Immature natural killer cell (primary cell): ENCODE measurements at places on chromosomes 7 and 10. TPM values are rescaled to one million over a fixed set of nuclear protein-coding genes. Genes with fewer than 3 reads are reported as not detected.
A peak's percentile ranks its signal among the peaks of the same experiment; 100 is the strongest.

Gene CALD1
- polyA plus RNA-seq: 0.06 TPM

Gene ADCY1
- polyA plus RNA-seq: not detected

- peaks cover 7% of the 10 kb centered on the region for H3K27me3 ChIP-seq
- H3K4me1 ChIP-seq: peaks cover 16% of the 10 kb centered on the region
- H3K36me3 ChIP-seq: peaks cover 4% of the 10 kb centered on the region
These were observed 106.8 kb downstream of the GLRX3 start for GRCh38 chr10:130243015-130243414.

GRCh38 chr7:135748770-135749169 is at the start of gene FAM180A:
Gene FAM180A, minus strand, starts transcription at chr7:135748813. Its CDS starts 233 bp downstream, at chr7:135748580.
- peaks cover 16% of the 10 kb centered on the region for H3K27me3 ChIP-seq
- H3K36me3 ChIP-seq: no peaks in the 10 kb centered on the region
- H3K4me3 ChIP-seq: no peak within 1 kb of the TSS
- H3K27ac ChIP-seq: no peak within 1 kb of the TSS
- H3K4me1 ChIP-seq: no peaks in the 10 kb centered on the region

Gene ZNF736
- polyA plus RNA-seq: 1.9 TPM

DNA sequence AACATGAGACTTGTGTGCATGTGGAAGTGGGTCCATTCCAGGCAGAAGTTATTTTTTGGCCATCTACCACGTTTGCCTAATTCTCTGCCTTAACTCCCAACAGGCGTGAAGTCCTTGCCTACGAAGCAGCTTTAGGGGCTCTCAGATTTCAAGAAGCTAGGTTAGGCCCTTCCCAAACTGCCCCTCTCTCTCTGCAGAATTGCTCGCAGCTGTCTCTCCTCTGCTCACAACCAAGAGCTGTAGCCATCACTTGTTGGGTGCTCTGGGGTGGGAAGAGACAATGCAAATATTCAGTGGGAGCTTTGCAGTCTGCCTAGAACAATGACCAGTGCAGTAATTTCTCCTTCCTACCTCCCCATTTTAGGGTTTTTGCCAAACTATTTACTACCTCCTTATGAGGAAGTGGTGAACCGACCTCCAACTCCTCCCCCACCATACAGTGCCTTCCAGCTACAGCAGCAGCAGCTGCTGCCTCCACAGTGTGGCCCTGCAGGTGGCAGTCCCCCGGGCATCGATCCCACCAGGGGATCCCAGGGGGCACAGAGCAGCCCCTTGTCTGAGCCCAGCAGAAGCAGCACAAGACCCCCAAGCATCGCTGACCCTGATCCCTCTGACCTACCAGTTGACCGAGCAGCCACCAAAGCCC is 24.9 kb downstream of the CYP17A1 start:
- H3K4me1 ChIP-seq: peaks cover 46% of the 10 kb centered on the region
- DNase-seq: peak; percentile 35
- peak overlapping the region; percentile 75 for H3K27ac ChIP-seq
- H3K36me3 ChIP-seq: peaks cover 31% of the 10 kb centered on the region

DNA sequence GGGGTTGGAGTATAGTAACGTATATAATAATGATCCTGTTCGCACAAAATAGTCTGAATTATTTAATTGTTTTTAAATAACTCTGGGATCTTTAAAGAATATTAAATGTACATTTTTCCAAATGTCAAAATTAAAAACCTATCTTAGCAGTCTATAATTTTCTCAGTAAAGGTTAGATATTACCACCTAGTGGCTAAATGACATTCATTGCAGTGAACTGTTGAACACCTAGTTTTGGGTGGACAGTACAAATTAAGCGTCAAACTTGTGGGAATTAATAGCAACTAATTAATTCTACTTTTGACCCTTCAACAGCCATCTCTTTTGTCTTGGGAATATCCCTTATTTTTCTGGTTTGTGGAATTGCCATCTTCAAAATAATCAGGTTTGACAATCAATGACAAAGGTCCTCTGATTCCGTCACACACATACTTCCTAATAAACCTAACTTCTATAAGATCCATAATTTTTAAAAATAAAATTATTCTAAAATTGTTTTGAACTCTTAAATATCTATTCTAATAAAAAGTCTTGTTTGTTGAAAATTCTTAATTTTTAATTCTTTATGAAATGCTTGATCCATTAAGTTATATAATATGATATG is 165.7 kb downstream of the SEMA3D start:
- H3K27me3 ChIP-seq: no peaks in the 10 kb centered on the region
- no peaks in the 10 kb centered on the region for H3K36me3 ChIP-seq
- no peaks in the 10 kb centered on the region for H3K4me1 ChIP-seq
- no peak overlapping the region for H3K27ac ChIP-seq
- H3K4me3 ChIP-seq: no peak overlapping the region
- DNase-seq: no peak

DNA sequence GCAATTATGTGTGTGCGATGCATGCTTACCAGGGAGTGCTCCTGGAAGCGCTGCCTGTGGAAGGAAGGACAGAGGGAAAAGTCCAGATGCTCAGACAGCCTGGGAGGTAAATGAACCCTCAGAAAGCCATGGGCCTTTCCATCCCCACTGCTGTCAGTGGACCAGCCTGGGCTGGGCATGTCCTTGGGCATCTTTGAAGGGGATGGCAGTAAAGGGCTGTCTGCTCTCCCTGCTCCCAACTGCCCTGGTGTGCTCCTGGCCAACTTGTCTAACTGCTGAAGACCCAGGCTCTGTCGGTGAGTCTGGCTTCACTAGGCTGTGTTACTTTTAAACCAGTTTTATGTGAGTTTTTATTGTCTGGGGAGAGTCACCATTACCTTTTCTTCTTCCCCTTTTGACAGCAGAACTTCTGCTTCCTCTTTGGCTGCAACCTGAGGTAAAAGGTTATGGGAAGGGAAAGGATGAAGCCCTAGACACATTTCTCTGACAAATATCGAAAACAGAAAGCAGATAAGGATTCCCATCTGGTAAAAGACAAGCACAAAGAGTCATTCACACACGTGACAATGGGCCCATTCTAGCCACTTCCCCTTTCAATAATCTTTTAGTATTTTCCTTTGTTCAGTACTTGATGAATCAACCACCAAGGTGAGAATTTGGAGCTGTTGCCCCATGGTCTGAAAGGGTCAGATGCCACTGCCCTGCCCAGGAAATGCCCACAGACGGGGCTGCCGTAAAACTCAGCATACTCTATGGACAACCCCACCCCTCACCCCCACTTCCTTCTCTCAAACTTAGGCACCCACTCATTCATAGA is 27.6 kb upstream of the PIK3AP1 start:
- peak overlapping the region; percentile 83 for H3K27ac ChIP-seq
- peak; percentile 6 for DNase-seq
- peaks cover 2% of the 10 kb centered on the region for H3K27me3 ChIP-seq
- peaks cover 16% of the 10 kb centered on the region for H3K4me1 ChIP-seq

DNA sequence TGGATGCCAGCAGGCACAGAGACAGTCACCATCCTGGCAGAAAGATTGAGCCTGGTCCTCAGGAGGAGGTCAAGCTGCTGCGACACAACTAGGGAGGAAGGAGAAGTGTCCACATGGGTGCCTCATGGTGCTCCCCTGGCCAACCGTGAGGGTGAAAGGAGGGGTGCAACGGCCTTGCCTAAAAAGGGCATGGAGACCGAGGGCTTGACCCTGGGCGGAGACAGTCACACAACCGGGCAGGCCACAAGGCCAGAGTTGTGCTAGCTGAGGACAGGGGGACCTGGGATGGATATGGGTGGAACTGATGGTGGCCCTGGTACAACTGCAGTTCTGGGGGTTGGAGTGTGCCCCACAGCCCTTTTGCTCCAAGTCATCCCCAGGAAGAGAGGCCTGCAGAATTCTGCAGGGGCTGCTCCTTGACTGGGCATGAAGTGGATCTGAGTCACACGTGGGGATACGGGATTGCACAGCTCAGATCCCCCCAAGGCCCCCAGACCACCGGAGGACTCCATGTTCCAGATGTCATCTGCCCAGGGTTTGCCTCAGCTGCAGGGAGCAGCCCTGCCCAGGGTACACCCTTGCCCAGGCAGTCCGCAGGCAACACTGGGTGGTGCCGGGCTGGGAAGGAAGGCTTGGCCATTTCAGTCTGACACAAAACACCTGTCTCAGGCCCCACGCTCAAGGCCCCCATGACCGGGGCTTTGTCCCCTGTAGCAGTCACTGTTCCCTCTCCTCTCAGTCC is 602.3 kb upstream of the MGMT start:
- no peaks in the 10 kb centered on the region for H3K36me3 ChIP-seq
- H3K4me1 ChIP-seq: no peaks in the 10 kb centered on the region
- no peak overlapping the region for H3K4me3 ChIP-seq
- no peak for DNase-seq

GRCh38 chr10:17648243-17649035 is 4.5 kb downstream of the STAM start:
- peaks cover 11% of the 10 kb centered on the region for H3K27me3 ChIP-seq
- peak; percentile 85 for DNase-seq
- peak overlapping the region; percentile 85 for H3K27ac ChIP-seq

DNA sequence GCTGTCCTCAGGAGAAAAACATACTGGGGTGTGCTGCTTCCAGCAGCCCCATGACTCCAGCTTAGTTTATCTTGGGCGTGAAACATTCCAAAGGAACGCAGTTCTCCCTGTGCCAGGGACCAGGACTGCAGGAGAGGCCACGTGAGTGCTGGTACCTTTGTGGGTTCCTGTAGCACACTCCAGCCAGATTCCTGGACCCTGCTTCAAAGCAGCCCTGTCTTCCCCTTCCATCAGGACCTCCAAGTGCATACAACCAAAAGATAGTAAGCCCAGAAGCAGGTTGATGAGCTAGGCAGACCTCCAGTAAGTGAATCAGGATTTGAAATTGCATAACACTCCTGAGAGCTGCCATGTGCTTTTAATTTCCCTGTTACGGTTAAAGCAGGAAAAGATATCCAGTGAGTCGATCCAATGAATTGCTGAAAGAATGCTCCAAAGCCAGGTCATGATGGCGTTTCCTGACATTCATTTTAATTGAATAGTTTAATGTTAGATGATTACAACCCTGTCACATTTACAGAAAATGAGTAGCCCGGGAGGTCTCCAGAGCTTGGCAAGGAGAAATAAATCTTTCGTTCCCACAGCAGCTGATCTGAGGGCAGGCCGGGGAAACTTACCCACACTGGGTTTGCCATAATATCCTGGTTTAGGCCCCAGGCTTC is 38.9 kb upstream of the CPXM2 start:
- H3K4me3 ChIP-seq: no peak overlapping the region
- peaks cover 12% of the 10 kb centered on the region for H3K4me1 ChIP-seq
- DNase-seq: no peak
- no peaks in the 10 kb centered on the region for H3K36me3 ChIP-seq

DNA sequence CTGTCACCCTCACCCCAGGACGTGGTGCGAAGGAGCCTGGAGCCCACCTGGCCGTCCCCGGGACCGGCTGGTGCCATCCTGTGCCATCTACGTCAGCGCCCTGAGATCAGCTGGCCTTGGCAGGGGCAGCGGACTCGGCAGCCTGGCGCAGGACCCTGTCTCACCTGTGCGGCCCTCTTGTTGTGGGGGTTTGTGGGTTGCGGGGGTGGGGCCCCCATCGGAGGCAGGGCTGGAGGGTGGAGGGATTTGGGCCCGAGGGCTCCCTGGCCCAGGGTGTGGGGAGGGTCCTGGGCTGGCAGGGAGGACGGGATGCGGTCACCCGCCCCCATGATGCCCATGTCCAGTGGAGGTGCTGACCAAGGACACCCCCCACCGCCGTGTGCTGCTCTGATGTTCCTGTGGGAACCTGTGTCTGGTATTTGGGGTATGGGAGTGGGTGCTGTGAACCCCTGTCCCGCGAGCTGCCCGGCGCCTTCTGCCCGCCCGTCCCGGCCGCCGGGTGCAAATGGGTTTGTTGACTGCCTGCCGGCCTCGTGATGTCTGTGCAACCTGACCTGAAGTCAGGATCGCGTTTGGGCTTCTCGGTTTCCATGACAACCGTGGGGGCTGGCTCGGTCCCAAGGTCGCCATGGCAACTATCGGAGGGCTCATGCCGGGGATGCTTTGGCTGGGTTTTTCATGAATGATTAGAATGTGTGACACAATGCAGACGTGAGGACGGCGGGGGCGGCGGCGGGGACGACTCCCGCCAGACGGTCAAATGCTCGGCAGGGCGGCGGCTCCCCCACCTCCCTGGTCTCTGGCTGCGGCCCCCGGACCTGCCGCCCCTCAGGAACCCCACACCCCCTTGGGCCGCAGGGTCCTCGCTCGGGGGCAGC is 7.3 kb downstream of the MAFK start:
- peaks cover 21% of the 10 kb centered on the region for H3K4me1 ChIP-seq
- H3K36me3 ChIP-seq: no peaks in the 10 kb centered on the region
- DNase-seq: no peak
- no peak overlapping the region for H3K4me3 ChIP-seq
- peaks cover 11% of the 10 kb centered on the region for H3K27me3 ChIP-seq

- H3K27me3 ChIP-seq: no peaks in the 10 kb centered on the region
- DNase-seq: no peak
- H3K27ac ChIP-seq: no peak overlapping the region
- H3K36me3 ChIP-seq: no peaks in the 10 kb centered on the region
These were observed 174.8 kb upstream of the PRPS1L1 start for GRCh38 chr7:18202315-18203045.

GRCh38 chr10:132840698-132841614 is 55.0 kb upstream of the NKX6-2 start:
- H3K27ac ChIP-seq: no peak overlapping the region
- no peaks in the 10 kb centered on the region for H3K36me3 ChIP-seq
- peaks cover 1% of the 10 kb centered on the region for H3K4me1 ChIP-seq
- no peak overlapping the region for H3K4me3 ChIP-seq
- no peak for DNase-seq
- H3K27me3 ChIP-seq: peaks cover 3% of the 10 kb centered on the region

- H3K4me3 ChIP-seq: no peak overlapping the region
- H3K27me3 ChIP-seq: peaks cover 3% of the 10 kb centered on the region
- H3K4me1 ChIP-seq: peaks cover 23% of the 10 kb centered on the region
- H3K27ac ChIP-seq: no peak overlapping the region
These were observed 5.3 kb upstream of the REPIN1 start for GRCh38 chr7:150363370-150363769.

- no peak overlapping the region for H3K4me3 ChIP-seq
- H3K27ac ChIP-seq: no peak overlapping the region
- no peaks in the 10 kb centered on the region for H3K4me1 ChIP-seq
- H3K36me3 ChIP-seq: no peaks in the 10 kb centered on the region
These were observed 176.3 kb upstream of the MEOX2 start for GRCh38 chr7:15862781-15863165.

DNA sequence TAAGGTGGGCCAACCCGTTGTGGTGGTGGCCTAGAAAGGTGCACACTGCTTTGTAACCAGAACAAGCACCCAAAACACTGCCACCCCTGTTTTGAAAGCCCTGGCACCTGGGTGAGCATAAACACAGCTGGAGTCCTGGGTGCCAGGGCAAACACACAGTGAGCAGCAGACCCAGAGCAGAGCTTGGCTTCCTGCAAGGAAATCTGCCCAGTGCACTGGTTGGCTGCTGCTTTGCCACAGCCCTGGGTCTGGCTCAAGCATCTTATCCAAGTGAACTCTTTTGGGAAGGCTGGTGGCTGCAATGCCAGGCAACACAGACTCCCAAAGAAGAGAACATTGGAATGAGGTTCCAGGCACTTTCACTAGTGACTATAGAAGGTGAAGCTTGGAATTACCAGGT is 145.5 kb upstream of the PDE1C start:
- no peak for DNase-seq
- H3K27ac ChIP-seq: no peak overlapping the region
- no peaks in the 10 kb centered on the region for H3K4me1 ChIP-seq
